D341Med (cell line): ENCODE measurements at places on chromosomes 12 and 14.

- DNase-seq = no peak
Measured at GRCh38 chr14:91090743-91091142, 23.1 kb upstream of the DGLUCY start.

DNA sequence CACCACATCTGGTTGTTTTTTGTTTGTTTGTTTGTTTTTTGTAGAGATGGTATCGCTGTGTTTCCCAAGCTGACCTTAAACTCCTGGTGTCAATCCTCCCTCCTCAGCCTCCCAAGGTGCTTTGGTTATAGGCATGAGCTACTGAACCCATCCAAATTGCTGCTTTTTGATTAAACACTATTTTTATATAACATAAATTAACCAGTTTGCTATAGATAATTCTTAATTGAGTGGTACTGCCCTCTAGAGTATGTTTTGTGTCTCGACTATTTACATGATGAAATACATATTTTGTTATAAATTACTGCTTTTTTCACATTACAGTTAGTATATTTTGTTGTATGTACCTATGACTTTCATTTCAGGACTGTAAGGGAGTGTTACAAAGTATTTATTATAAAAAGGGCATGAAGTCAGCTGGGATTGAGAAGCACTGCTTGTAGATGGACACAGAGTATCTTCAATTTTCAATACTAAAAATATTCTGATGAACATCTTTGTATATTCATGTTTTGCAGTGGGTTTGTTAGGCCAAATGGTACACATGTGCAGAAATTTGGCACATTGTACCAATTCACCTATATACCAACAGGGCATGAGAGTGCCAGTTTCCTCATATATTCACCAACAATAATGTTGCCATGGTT is 14.9 kb upstream of the SCAF11 start:
- no peak for DNase-seq

DNA sequence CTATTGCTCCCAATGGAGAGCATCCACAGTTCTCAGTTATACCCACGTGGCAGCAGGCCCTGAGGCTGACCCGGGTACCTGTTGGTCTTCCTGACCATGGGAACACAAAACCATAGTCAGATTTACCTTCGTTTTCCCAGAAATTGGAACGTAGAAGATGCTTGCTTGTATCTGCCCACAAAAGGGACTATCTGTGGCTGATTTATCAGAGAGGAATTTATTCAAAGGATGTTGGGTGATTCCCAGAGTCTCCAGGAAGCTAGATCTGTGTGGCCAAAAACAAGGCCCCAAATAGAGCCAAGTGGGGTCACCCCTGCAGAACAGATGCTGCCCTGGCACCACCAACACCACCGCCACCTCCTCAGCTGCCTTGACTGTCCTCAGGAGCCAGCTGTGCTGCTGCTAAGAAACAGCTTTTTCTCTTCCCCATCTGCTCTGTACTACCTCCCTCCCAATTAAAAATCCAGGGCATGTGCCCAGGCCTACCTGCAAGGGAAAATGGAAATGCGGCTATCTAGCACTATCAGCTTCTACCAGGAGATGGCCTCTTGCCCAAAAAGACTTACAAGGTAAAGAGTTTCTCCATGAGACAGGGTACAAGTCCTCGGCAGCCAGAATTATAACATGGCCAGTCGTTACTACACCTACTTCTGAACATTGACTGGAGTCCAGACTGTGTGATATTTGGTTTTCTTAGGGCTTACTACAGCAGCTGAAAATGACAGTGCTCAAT is 128.6 kb upstream of the PLEKHG7 start:
- DNase-seq = no peak

DNA sequence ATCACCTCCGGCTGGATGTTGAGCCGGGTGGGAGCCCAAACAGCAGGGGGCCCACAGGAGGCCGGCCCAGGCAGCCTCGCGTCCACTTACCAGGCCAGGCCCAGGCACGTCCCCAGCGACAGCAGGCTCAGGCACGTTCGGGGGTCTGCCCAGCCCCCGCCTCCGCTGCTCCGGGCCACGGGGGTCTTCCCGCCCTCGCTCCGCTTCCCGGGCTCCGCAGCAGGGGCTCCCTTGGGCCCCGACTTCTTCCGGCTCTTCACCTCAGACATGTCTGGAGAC is 216 bp downstream of the IKBIP start:
- no peak for DNase-seq

DNA sequence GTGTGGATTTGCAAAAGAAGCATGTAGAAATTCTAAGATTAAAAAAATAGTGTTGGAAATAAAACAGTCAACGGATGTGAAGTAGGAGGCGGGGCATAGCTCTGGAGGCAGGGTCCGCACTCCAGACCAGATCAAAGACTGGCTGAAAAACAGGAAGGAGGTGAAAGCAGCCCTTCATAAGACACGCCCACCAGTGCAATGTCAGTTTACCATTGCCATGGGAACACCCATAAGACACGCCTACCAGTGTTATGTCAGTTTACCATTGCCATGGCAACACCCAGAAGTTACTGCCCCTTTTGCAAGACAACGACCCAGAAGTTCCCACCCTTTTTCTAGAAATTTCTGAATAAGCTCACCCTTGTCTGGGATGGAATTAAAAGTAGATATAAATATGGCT is 87.1 kb downstream of the FZD10 start:
- no peak for DNase-seq

GRCh38 chr12:71871116-71871515 is 31.6 kb downstream of the TBC1D15 start:
- no peak for DNase-seq

GRCh38 chr12:48119078-48119833 is at the start of gene PFKM:
TSS of gene PFKM (plus strand) at chr12:48119364. CDS start at chr12:48122775, 3,411 bp downstream.
- DNase-seq = peak; percentile 91

DNA sequence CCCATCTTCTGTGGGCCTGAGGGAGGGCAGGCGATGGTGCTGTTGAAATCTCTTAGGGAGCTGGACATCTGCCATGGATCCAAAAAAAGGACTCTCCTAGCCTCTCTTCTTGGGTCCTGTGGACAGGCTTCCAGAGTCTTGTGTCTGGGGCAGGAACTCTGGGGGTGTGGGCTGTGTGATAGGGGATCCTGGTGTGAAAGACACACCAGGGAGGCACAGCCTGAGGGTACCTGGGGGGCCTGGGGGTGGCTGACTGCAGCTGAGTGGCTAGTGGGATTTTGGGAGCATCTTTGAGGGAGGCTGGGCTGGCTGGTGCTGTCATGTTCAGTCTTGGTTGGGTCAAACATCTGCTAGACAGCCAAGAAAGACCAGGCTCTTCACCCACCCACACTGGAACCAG is 1.8 kb upstream of the KRT83 start:
- no peak for DNase-seq

DNA sequence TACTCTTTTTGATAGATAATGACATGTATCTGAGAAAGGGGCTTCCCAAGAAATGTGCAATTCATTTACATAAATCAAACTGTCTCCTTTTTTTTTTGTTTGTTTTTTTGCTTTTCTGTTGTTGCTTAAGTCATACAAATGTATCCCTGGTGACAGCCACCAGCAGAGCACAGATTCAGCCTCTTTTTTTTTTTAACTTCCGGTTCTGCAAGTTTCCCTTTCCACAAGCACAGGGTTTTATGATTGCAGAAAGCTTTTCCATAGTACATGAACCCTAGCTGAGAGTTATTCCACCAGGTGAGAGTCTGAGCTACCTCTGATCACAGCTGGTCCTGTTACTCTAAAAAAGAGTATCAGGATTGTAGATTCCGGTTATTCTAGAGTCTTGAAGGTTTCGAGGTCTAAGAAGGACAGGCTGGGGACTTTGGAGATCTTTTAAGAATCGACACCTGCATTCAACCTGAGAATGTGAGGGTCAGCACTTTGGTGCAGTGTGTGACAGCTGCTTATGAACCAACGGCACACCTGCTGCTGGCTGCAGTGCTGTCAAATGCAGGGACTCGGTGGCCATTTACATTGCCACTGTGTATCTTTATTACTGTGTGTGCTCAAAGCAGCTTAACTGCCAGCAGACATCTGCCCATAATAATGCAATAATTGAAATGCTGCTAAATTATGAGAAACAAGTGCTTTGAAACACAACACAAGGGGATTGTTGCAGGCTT is 551.7 kb downstream of the NRXN3 start:
- peak; percentile 55 for DNase-seq

GRCh38 chr12:23556661-23557060 is 392.8 kb downstream of the SOX5 start:
- no peak for DNase-seq

GRCh38 chr12:110597885-110598284 is 14.8 kb upstream of the PPTC7 start:
- DNase-seq = no peak

- DNase-seq = no peak
Measured at GRCh38 chr12:4119157-4119761, 154.3 kb upstream of the CCND2 start.

DNA sequence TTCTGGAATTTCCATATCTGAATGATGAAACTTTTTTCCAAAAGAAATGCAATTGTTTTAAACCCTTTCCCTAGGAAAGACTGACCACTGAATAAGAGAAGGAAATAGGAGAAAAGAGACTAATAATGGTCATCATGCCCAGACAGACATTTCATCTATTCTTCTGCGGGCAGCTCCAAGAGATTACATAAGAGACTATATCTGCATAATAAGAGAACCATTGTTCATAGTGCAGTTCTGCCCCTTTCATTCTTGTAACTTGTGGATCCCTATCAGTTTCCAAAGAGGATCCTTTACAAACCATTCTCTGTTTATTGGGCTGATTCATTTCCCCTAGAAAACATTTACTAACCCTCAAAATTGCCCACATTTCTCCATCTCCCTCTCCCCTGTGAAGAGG is 197.8 kb downstream of the FSCB start:
- no peak for DNase-seq

GRCh38 chr14:34640826-34641225 is 10.9 kb upstream of the SNX6 start:
- no peak for DNase-seq

DNA sequence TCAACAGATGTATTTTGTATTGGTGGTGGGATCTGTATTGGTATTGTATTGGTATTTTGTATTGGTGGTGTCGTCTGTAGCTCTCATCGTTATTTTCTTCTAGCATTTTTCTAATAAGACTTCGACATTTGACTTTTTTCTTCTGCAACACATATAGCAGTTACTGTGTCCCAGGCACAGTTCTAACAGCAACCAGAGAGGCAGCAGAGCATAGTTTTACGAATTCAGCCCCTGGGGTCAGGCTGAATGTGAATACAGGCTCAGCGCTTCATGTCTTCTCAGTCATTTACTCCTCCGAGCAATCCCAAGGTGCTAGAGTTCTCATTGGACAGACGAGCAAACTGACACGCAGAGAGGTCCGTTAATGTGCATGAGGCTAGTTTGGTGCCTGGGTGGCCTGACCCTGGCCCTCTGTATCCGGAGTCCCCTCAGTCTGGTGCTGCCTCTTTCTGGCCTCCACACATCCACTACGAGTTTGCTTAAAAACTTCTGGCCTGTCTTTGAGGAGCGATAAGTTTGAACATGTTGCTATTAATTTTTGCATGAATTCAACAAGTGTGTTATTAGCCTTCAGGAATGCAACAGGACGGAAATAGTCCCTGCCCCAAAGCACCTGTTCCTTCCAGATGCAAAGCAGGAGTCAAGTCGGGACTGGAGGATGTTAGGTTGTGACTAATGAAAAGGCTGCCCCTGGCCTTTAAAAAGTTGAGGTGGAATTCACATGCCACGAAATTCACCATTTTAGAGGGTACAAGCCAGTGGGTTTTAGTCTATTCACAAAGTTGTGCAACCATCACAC is 87.0 kb downstream of the GLT1D1 start:
- DNase-seq = no peak

GRCh38 chr14:35285168-35286002 is 6.8 kb upstream of the PSMA6 start:
- DNase-seq = no peak

GRCh38 chr12:24233519-24234246 is 284.2 kb upstream of the SOX5 start:
- no peak for DNase-seq

- no peak for DNase-seq
Measured at GRCh38 chr14:105153331-105153731, 15.2 kb downstream of the JAG2 start.

GRCh38 chr14:101502761-101503392 is 58.4 kb upstream of the DIO3 start:
- DNase-seq = no peak
